ENCODE measurements at places on chromosomes 4 and X.
A peak's percentile ranks its signal among the peaks of the same experiment; 100 is the strongest.

DNA sequence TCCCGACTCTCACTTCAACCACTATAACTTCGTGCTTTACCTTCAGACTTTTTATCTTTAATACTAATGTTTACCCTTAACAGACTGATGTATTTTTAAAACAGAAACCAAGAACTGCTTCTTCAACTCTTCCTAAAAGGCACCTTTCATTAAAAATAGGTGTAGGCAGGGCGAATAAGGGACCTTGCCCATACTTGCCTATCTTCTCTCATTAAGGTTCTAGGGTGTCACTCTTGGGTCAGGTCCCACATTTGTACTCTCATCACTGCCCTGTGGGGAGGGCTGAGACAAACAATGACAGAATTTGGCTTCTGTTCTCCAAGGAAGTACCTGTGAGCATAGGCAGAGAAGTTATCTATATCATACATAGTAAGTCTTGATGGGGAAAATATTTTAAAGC is 69.7 kb downstream of the ANKRD50 start:
- DNase-seq = no peak

GRCh38 chr4:53713296-53713695 is 122.0 kb upstream of the LNX1 start:
- DNase-seq = no peak

DNA sequence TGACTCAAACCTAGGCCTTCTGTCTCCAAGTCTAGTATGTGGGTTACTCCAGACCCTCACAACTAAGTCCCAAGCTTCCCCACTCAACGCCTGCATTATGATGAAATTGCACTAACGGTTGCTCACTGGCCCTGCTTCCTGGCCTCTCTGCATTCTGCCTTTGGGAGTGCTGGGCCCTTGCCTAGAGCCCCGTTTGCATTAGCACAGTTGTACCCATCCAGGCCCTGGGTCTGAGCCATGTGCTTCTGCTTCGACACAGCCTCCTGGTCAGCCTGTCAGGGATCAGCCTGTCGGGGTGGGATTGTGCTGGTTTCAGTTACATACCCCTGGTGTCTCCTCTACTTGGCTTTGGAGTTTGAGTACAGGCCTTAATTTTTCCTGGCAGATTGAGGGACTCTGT is 58.4 kb downstream of the DCUN1D4 start:
- DNase-seq = no peak

DNA sequence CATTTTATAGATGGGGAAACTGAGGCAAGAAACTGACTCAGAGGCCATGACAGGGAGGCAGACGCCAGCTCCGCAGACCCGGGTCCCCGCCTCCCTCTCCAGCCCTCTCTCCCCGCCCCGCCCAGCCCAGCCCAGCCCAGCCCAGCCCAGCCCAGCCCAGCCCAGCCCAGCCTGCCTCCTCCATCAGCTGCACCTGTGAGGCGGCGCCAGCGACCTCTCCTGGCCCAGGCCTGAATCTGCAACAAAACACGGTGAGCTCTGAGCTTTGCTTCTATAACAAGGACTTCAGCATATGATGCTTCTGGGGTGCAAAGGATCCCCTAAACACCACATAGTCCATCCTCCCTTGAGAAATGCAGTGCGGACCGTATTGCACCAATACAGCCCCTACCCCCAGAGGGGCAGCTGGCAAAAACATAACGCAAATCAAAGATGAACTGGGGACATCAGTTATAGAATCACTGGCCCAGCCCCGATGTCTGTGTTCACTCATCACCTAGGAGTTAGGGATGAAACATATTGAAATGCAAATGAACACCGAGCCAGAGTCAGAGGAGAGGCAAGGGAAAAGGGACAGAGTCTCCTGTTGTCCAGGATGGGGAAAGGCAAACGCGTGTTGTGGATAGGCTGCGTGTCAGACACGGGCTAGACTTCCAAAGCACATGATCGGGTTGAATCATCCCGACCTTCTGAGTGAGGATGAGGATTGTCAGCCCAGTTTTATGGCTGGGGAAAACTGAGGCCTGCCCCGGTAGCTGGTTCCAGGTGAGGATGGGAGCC is 216.1 kb upstream of the PSAPL1 start:
- DNase-seq = peak; percentile 53

DNA sequence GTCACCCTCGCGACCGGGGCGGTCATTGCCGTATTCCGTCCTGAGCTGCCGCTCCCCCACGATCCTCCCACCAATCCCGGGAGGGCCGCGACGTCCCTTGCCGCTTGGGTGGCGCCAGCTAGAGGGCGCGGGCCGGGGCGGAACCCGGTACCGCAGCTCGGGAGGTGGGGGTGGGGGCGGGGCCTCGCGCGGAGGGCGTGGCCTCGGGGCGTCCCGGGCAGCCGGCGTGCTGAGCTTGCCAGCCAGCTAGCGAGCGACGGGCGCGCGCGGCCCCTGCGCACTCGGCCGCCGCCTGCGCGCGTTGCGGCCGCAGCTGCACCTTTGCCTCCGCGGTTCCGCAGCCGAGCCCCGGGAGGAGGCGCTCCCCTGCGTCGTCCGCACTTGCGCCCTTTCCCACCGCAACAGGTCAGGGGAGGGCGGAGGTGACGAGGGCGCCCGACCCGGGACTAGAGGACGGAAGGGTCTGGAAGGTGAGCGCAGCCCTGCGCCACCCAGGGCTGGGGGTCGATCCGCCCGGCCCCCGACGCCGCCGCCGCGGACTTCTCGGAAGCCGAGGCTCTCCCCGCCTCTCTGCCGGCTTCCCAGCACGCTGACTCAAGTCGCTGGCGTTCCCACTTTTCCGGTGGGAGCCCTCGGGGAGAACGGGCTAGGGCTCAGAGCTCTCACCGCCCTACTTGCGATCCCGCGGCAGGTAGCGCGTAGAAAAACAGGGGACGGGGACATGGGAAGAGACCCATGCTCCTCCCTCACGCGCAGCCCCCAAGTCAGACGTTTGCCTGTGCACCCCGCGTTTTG is at the start of gene AFF1:
Gene AFF1, plus strand, starts transcription at position 241 of the 795 bp plus-strand sequence. CDS start 13,523 bp downstream, outside the sequence.
- peak; percentile 93 for DNase-seq

DNA sequence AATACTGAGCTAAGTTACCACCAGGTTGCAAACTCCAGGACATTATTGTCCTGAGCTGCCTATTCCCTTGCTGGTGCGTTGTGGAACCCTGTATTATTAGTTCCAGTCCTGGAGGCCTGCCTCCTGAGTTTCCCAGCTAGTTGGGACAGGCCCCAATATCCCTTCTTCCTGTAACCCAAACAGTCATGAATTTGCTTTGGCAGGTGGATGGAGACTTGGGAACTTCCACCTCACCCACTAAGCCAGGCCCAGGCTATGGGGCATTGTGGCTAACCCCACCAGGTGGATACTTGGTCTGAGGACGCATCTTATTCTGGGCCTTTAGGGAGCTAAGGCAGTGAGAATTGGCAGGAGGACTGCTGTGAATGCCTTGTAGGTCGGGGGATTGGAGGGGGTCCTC is 5.0 kb downstream of the RBM3 start:
- no peak for DNase-seq

DNA sequence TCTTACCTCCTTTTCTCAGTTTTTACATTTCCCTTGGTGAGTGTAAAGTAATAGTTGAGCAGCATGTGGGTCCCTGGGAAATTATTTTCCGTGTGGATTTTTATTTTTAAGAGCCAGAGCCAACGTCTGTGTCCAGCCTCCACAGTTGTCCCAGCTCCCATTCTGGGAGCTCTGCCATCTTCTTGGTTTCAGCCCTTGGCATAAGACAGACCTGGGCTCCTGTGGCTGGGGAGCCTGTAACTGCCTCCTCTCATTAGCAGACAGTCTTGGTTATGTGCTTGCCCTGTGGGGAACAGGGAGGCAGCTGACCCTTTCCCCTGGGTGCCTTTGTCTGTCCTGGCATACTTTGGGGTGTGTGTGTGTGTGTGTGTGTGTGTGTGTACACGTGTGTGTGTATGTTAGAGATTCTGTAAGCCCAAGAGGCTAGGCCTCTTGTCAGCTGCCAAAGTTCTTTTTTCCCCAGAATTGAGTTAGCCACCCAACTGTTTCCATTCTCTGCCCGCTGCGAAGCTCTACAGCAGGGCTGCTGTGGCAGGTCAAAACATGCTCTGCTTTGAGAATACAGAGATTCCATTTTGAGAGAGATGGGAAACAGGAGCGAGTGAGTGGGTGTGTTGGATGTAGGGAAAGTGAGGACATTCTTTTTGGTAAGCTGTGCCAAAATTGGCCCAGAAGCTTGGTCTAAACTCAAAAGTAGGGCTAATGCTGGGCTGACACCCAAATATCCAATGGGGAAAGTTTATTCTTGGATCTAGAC is 140.7 kb downstream of the TMEM164 start:
- no peak for DNase-seq

GRCh38 chr4:159705334-159705733 is 602.5 kb downstream of the RAPGEF2 start:
- DNase-seq = no peak

DNA sequence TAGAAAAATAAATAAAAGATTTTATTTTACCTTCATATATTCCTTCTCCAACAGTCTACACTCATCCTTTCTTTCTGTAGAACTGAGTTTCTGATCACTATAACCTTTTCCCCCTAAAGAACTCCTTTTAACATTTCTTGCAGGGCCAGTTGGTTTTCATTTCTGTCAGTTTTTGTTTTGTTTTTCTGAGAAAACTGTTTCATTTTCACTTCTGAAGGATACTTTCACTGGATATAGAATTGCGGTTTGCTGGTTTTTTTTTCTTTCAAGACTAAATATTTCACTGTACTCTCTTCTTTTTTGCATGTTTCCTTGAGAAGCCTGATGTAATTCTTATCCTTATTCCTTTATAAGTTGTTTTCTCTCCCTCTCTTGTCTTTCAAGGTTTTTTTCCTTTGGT is 90.4 kb upstream of the EOLA2 start:
- no peak for DNase-seq

DNA sequence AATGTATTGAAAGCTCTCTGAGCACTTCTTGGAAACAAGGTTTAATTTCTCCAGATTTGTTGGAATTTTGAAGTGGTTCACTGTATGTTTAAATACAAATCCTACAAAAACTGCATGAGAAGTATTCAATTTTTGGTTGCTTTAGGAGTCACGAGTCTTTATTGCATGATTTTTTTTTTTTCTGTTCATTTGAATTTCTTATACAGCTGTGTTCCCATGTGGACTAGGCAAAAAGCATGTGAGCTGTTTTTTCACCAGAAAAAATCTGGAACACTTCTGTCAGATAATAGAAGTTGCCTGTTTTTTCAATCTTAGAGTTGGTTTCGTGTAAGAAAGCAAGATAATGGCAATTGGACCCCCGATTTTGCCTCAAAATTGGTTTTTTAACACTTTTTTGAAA is 66.4 kb downstream of the SLC9A6 start:
- no peak for DNase-seq

DNA sequence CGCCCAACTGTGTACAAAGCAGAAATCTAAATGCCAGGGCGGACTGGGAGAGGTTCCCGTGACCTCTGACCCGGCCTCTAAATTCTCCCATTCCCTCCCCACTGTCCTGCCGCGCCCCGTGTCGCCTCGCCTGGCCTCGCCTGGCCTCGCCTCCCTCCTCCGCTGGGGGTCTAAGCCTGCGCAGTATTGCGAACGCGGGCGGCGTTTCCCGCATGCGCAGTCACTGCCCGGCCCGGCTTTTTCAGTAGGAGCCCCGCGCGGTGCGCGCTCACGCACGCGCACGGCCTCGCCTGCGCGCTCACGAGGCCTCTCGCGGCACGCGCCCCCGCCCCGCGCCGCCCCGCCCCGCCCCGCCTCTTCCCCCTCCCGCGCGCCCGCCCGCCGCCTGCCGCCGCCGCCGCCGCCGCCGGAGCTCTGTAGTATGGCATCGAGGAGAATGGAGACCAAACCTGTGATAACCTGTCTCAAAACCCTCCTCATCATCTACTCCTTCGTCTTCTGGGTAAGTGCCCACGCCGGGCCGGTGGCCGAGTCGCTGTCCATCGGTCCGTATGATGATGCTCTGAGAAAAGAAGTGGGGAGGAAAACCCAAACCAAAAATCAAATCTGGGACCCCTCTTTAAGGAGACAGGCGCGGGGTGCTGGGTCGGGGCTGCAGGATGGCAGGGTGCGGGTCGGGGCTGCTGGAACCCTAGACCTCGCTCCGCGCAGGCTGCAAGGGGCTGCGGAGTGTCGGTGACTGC is at the start of gene TSPAN7:
Gene TSPAN7, plus strand, starts transcription at position 417 of the 743 bp plus-strand sequence. Its CDS starts 5 bp downstream, at position 422.
- peak; percentile 79 for DNase-seq

- DNase-seq = peak; percentile 28
Measured at GRCh38 chr4:73662709-73663546, 42.7 kb upstream of the RASSF6 start.

DNA sequence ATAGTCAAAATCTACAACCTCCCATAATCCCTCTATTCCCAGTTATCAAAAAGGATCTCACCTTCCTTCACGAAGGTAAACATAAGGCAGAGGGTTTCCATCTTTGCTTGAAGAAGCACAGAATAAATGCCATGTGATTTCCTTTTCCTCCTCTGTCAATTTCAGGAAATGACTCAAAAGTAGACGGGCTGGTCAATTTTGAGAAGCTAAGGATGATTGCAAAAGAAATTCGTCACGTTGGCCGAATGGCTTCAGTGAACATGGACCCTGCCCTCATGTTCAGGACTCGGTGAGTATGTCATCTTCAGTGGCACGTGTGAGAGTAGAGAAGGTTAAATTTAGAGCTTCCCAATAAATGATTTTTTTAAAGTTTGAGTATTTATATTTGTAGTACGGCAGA is 240.2 kb downstream of the RAPGEF2 start:
- DNase-seq = peak; percentile 8

DNA sequence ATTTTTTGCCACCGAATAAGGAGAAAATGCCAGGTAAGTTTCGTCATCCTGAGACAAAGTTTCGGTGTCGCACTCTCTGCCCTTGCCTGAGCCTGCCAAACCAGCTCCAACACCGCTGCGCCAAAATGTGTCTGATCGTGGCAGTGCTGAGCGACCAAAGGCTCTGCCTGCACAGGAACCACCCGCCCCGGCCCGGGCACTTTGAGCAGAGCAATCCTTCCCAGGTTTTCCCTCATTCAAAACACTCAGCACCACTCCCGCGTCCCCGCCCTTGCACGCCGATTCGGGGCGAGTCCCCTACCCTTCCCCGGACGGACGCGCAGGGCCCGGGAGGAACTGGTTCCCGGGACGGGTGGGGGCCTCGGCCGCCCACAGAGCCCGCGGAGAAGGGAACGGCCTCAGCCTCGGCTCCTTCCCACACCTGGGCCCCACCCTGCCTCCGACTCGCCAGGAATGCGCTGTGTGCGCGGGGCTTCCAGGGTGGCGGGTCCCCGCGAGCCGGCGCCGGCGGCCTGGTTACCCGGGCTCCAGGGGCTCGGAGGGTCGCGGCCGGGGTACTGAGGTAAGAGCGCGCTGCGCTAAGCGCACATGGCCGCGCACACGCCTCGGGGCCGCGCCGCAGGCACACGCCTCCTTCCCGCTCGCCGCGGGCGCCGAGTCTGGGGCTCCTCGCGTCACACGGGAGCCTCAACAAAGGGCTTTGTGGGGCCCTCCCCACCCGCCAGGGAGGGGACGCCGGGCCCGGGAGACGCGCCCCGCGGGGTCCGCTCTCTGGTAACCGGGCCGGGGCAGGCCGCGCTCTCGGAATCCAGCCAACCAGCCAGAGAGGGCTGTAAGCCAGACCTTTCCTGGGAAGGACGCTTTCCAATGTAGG is at the start of gene C4orf36:
Gene C4orf36, minus strand, starts transcription at position 661 of the 874 bp plus-strand sequence. CDS start 902 bp downstream, outside the sequence.
- DNase-seq = peak; percentile 55

Data from activated CD4-positive, alpha-beta T cell treated with anti-CD3 and anti-CD28 coated beads, Interleukin-2, Interleukin-6, amounts not matched to agents 100 ng/mL and 50 ng/mL, durations not matched to agents 16 hours and 8 hours (primary cell).